Thyroid gland (tissue), 4 donors: ENCODE measurements at places on chromosomes 11 and 22. TPM values are rescaled to one million over a fixed set of nuclear protein-coding genes. Genes with fewer than 3 reads are reported as not detected.

DNA sequence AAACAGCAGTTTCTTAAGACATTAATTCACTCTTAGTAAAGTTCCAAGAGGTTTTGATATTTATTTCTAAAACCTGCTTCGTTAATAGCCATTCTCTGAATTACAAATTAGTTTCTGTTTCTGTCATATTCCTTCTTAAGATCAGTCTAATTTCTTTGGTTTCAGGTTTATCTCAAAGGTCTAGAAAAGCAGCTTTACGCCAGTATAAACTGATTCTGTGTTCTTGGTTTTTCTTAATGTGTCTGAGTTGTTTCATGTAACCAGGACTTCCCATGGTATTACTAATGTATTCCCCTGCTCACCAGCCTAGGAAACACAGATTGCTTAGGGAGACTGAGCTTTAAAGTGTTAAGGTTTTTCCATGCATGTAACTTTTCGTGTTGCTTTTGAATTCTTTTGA is 6.8 kb upstream of the ACY3 start:
- H3K36me3 ChIP-seq = no peaks in the 10 kb centered on the region
- H3K4me1 ChIP-seq = no peaks in the 10 kb centered on the region
- H3K27ac ChIP-seq = no peak overlapping the region
- H3K27me3 ChIP-seq = no peaks in the 10 kb centered on the region
- no peak overlapping the region for H3K4me3 ChIP-seq
- DNase-seq = no peak

GRCh38 chr11:130449310-130449990 is 1.0 kb downstream of the ADAMTS15 start:
- no peaks in the 10 kb centered on the region for H3K27me3 ChIP-seq
- H3K4me3 ChIP-seq = peak overlapping the region; percentile 85
- no peaks in the 10 kb centered on the region for H3K36me3 ChIP-seq
- peak overlapping the region; percentile 77 for H3K27ac ChIP-seq

DNA sequence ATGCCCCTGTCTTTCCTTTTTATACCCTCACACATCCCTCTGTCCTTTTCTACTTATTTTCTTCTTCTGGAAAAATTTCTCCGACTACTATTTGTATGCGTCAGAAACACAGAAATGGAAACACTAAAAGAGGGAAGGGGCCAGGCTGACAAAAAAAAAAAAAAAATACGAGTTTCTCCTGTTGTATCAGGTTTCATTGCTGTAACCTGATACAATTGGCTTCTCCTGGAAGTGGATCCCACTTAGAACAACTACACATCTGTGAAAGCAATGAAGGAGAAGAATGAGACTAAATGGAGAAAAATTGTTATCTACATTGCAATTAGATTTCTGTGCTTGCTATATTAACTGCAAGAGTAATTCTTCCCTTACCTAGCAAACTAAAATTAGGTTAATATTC is 393.9 kb downstream of the GUCY1A2 start:
- no peaks in the 10 kb centered on the region for H3K4me1 ChIP-seq
- H3K4me3 ChIP-seq = no peak overlapping the region

DNA sequence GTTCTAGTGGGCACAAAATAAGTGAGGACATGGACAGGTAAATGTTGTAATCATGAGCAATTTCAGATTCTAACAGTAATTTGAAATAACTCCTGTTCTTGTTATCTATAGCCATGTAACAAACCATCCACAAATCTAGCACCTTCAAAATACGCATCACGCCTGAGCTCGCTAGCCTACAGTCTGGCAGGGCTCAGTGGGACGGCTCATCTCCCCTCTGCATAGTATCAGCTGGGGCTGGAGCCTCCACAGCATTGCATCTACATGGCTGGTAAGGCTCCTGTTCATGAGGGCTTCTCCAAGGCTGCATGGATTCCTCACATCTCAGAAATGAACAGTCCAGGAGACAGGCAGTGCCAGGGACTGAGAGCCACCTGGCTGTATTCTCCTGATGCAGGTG is 112.6 kb downstream of the KCNQ1 start:
- H3K36me3 ChIP-seq = no peaks in the 10 kb centered on the region
- H3K4me1 ChIP-seq = peaks cover 19% of the 10 kb centered on the region
- no peaks in the 10 kb centered on the region for H3K27me3 ChIP-seq
- no peak for DNase-seq

- H3K27me3 ChIP-seq = no peaks in the 10 kb centered on the region
- H3K27ac ChIP-seq = peak overlapping the region; percentile 23
- peaks cover 27% of the 10 kb centered on the region for H3K4me1 ChIP-seq
- no peak for DNase-seq
These were observed 423 bp downstream of the PEX16 start for GRCh38 chr11:45917286-45917622.

MMP27 gene
- 0.22 TPM for total RNA-seq

DNA sequence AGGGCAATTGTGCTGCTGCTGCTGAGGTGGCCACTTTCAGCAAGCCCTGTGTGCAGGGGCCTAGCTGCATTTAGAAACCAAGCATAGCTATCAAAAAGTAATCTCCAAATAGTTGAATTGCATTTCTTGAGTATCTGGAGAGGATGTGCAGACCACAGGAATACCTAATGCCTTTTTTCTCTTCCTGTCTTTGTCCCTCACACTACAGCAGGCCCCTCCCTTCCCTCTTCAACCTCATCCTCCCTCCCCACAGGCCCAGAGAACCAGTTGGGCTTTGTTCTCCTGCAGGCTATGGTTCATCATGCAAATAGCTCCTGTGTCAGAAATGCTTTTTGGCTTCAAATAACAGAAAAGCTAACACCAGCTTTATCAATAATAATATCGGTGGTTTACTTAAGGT is 47.7 kb downstream of the DKK3 start:
- H3K27me3 ChIP-seq = no peaks in the 10 kb centered on the region
- H3K4me3 ChIP-seq = no peak overlapping the region
- H3K4me1 ChIP-seq = no peaks in the 10 kb centered on the region
- no peak for DNase-seq
- no peak overlapping the region for H3K27ac ChIP-seq
- peaks cover 13% of the 10 kb centered on the region for H3K36me3 ChIP-seq

SLC22A12 gene
- not detected for total RNA-seq

DNA sequence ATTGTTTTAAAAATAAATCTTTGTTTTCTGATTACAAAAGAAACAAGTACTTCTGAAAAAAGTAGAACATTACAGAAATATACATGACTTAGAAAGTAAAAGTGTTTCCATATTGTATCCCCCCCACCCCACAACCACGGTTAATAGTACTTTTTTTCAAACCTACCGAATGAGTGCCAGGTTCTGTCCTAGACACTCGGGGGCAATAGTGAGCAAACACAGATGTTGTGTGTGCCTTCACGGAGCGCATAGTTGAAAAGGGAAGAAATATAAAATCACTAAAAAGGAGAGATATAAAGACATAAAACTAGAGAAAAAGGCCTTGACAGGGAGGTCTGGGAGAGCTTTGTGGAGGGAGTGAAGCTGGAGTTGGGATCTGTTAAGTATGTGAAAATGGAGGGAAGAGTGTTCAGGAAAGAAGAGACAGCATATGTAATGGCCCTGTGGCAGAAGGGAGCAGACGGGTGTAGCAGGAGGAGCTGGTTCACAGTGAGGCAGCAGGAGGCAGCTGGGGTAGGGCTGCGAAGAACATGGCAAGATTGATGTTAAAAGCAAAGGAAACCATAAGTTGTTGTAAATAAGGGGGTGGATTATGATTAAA is 42.1 kb upstream of the ALX4 start:
- DNase-seq = no peak
- H3K36me3 ChIP-seq = no peaks in the 10 kb centered on the region
- no peak overlapping the region for H3K4me3 ChIP-seq
- no peak overlapping the region for H3K27ac ChIP-seq

SLC22A9 gene
- total RNA-seq = not detected

CLMP gene
- total RNA-seq = 4.9 TPM

DNA sequence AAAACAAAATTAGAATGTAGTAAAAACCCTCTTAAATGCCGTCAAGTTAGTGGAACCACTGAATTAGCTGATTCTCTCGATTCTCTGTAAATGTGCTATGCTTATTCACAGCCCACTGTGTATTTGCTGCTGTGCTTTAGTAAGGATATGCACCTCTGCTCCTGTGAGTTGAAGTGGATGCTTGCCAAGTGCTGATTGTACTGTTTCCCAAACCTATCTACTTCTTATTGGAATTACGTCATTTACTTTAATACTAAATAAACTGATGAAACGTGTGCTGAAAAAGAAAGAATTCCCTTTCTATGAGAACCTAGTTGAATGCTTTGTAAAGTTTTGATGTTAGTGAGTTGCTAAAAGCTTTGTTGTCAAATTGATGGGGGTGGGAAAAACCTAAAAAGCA is 158.4 kb downstream of the LRRC4C start:
- H3K36me3 ChIP-seq = no peaks in the 10 kb centered on the region
- peak; percentile 65 for DNase-seq
- peaks cover 5% of the 10 kb centered on the region for H3K4me1 ChIP-seq
- H3K4me3 ChIP-seq = no peak overlapping the region

FUT4 gene
- 3.8 TPM for total RNA-seq

DNA sequence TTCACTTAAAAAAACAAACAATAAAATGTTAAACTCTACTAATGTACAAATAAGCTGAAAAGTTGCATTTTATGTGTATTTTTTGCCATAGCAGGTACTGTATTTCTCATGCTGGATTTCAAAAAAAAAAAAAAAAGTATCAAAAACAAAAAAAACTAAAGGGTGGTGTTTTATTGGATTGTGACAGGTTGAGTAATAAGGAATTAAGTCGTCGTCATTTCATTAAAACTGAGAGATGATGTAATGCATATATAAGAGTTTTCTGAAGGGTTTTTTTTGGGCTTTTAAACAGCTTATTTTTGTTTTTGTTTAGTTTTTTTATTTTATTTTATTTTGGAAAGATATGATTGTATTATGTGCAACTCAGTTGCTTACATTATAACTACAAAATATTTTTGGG is 10.9 kb upstream of the ADSL start:
- no peak overlapping the region for H3K27ac ChIP-seq
- no peak overlapping the region for H3K4me3 ChIP-seq
- no peaks in the 10 kb centered on the region for H3K36me3 ChIP-seq
- DNase-seq = no peak
- H3K4me1 ChIP-seq = no peaks in the 10 kb centered on the region
- no peaks in the 10 kb centered on the region for H3K27me3 ChIP-seq

DNA sequence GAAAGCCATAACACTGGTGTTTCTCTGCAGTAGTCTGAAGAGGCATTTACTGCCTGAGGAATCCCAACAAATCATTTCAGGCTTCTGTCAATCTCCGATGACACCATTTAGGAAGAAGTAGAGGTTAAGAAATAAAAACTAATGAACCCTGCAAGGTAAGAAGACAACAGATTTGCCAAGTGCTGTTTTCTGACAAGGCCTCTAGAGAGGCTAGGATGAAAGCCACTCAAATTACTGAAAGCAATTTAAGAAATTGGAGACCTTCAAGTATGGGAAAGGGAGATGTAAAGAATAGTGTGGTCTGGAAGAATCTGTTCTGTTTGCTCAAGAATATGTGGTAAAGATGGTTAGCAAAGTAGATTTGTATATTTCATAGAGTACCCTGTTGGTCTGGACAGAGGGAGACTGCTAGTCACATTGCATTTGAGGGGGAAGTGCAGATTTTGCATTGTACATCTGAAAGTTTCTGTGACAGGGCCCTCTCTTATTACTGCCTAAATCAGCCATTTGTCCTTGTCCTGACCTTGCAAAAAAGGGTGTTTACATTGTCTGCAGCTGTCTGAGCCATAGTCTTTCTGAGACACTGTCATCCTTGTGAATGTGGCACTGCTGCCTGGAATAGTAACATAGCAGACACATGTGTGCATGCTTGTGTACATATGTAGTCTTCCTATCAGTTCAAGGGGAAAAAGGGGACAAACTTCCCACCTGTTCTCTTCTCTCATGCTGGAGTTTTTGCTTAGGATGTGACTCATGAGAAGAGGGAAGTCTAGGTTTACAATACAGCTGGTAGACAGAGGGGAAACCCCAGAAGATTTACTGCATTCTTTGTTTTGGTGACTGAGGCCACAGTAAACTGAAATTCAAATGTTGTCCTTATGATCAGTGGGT is 640.2 kb upstream of the KIRREL3 start:
- DNase-seq = no peak

- no peaks in the 10 kb centered on the region for H3K4me1 ChIP-seq
- no peak overlapping the region for H3K27ac ChIP-seq
- H3K4me3 ChIP-seq = no peak overlapping the region
These were observed 20.9 kb upstream of the PAMR1 start for GRCh38 chr11:35546317-35546716.

DNA sequence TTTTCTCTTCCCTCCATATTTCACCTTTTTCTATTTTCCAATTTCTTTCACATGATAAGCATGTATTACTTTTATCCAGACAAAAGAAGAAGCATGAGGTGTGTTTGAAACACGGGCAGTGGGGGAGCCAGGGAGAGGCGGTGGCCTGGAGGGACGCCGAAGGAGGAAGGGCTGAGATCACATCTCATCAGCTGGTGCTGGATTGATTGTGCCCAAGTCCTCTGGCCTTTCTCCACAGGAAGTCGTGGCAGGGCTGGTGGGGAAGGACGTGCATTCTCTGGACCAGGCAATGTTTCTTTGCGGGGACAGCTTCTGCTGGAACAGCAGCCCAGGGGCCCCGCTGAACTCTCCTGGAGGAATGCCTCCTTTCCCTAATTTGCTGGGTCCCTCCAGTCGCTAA is 82.9 kb downstream of the MIAT start:
- no peak overlapping the region for H3K4me3 ChIP-seq
- H3K27me3 ChIP-seq = no peaks in the 10 kb centered on the region
- DNase-seq = no peak
- no peaks in the 10 kb centered on the region for H3K4me1 ChIP-seq
- no peaks in the 10 kb centered on the region for H3K36me3 ChIP-seq

- no peak overlapping the region for H3K27ac ChIP-seq
- H3K27me3 ChIP-seq = no peaks in the 10 kb centered on the region
- DNase-seq = no peak
- H3K4me1 ChIP-seq = no peaks in the 10 kb centered on the region
These were observed 1083.5 kb upstream of the TENM4 start for GRCh38 chr11:80524349-80524748.

- no peak overlapping the region for H3K27ac ChIP-seq
- no peaks in the 10 kb centered on the region for H3K36me3 ChIP-seq
- no peaks in the 10 kb centered on the region for H3K27me3 ChIP-seq
These were observed 139.0 kb downstream of the FCHSD2 start for GRCh38 chr11:73003088-73003487.

DNA sequence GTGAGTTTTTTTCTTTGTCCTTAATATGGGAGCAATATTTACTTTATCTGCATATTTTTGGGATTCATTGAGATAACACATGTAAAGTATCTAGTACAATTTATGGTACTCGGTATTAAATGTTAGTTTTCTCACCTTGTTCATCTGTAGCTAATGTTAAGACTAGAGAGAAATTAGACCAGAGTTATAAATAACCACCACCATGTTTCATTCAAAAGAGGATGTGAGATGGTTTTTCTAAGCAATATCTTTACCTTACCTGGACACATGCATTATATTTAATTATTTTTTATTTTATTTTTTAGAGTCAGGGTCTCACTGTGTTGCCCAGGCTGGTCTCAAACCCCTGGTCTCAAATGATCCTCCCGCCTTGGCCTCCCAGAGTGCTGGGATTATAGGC is 18.4 kb downstream of the ARHGAP42 start:
- DNase-seq = no peak
- H3K27ac ChIP-seq = no peak overlapping the region
- H3K4me1 ChIP-seq = peaks cover 9% of the 10 kb centered on the region
- no peaks in the 10 kb centered on the region for H3K36me3 ChIP-seq

GRCh38 chr11:1733716-1734640 is 16.4 kb downstream of the IFITM10 start:
- no peaks in the 10 kb centered on the region for H3K4me1 ChIP-seq
- H3K4me3 ChIP-seq = no peak overlapping the region
- H3K27me3 ChIP-seq = no peaks in the 10 kb centered on the region
- H3K36me3 ChIP-seq = no peaks in the 10 kb centered on the region

- peak overlapping the region; percentile 14 for H3K27ac ChIP-seq
- peaks cover 58% of the 10 kb centered on the region for H3K4me1 ChIP-seq
- no peaks in the 10 kb centered on the region for H3K27me3 ChIP-seq
- peak; percentile 66 for DNase-seq
- H3K36me3 ChIP-seq = no peaks in the 10 kb centered on the region
These were observed 29.4 kb upstream of the NAV2 start for GRCh38 chr11:19683141-19683805.
